Left ventricle myocardium inferior (tissue), 1 donor: ENCODE measurements at places on chromosomes 12 and 14. TPM values are rescaled to one million over a fixed set of nuclear protein-coding genes. Genes with fewer than 3 reads are reported as not detected.
A peak's percentile ranks its signal among the peaks of the same experiment; 100 is the strongest.

DNA sequence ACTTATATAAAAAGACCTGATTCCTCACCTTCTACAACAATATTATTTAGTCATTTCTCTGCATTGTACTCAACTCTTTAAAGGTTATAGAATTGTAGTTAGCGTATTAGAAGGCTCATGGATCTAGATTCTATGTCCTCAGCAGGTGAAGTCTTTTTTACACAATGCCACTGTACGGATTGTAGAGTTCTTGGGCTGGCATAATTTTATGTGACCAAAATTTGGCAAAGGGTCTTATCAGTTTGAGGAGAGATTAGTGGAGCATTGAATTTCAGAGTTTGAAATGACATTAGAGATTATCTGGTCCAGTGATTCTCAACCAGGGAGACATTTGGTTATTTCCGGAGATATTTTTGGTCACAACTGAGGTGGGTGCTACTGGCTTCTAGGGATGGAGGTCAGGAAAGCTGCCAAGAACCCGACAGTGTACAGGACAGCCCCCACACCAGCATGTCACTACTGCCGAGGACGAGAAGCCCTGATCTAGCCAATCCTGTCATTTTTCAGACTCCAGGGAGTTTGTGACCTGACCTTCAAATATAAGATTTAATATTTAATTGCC is 63.9 kb downstream of the BICD1 start:
- DNase-seq, result no peak
- no peak overlapping the region for H3K4me3 ChIP-seq
- no peaks in the 10 kb centered on the region for H3K36me3 ChIP-seq

DNA sequence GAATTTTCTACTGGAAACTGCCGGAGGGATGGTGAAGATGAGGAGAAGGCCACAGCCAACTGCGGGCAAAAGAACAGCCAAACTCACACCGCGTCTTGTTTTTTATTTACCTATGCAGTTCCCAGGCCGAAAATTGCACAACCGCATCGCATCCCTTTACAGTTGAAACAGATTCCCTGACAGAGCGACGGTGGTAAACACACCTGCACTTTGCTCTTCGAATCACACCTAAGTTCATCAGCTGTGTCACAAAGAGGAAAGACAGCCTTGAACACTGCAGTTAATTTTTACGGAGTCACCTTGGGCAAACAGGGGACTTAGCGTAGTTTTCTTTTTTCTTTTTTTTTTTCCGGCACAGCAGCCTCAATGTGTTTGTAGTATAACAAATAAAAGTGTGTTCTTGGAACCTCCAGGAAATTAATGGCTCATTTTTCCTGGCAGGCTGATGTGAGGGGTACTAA is 272.0 kb upstream of the DIO3 start:
- no peak for DNase-seq
- peaks cover 56% of the 10 kb centered on the region for H3K27me3 ChIP-seq
- no peak overlapping the region for H3K27ac ChIP-seq
- H3K4me1 ChIP-seq, result no peaks in the 10 kb centered on the region

Gene HSPB8
- total RNA-seq, result 512 TPM

- no peak overlapping the region for H3K4me3 ChIP-seq
- H3K36me3 ChIP-seq, result peaks cover 11% of the 10 kb centered on the region
- peaks cover 86% of the 10 kb centered on the region for H3K4me1 ChIP-seq
These were observed 42.1 kb downstream of the TMTC1 start for GRCh38 chr12:29741342-29742241.

GRCh38 chr12:79423560-79423959 is 267.2 kb downstream of the PAWR start:
- DNase-seq, result no peak
- H3K27ac ChIP-seq, result no peak overlapping the region
- peaks cover 7% of the 10 kb centered on the region for H3K4me1 ChIP-seq
- H3K4me3 ChIP-seq, result no peak overlapping the region
- H3K27me3 ChIP-seq, result no peaks in the 10 kb centered on the region
- no peaks in the 10 kb centered on the region for H3K36me3 ChIP-seq

GRCh38 chr12:73514672-73515071 is 1023.0 kb upstream of the ATXN7L3B start:
- no peak for DNase-seq
- H3K36me3 ChIP-seq, result no peaks in the 10 kb centered on the region
- H3K27ac ChIP-seq, result no peak overlapping the region
- H3K4me1 ChIP-seq, result no peaks in the 10 kb centered on the region
- no peak overlapping the region for H3K4me3 ChIP-seq

DNA sequence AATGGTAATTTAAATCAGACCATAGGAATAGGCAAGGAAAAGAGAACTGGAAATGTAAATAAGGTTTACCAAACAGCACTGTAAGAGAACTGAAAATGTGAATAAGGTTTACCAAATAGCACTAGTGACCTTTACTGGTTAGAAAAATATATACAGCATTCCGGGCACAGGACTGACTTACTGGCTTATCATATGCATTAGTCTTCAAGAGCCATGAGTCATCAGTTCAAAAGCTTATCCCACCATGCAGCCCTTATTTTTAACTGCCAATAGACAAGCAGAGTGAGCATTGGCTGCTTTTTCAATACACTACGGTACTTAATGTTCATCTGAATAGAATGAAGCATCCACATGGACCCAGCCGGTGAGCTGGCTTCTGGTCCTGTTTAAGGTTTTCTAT is 13.0 kb upstream of the NELL2 start:
- no peaks in the 10 kb centered on the region for H3K4me1 ChIP-seq
- no peak overlapping the region for H3K27ac ChIP-seq

DNA sequence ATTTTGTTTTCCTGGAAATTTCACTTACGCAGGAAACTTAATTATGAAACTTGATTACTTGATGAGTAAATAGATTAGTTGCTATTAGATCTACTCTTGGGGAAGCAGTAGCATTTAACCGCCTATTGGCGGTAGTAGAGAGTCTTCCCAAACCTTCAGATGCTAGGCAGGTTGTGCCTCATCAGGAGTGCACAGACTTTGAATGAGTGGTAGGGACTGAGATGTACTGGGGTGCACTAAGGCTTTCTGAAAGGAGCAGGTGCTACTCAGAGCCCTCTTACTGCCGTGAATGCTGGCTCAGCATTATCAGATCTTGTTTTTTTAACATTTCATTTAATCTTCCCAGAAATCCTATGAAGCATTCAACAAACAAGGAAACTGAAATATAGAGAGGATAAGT is 7.7 kb downstream of the GATC start:
- peaks cover 78% of the 10 kb centered on the region for H3K36me3 ChIP-seq
- no peak overlapping the region for H3K4me3 ChIP-seq
- no peak overlapping the region for H3K27ac ChIP-seq
- H3K27me3 ChIP-seq, result no peaks in the 10 kb centered on the region
- H3K4me1 ChIP-seq, result peaks cover 4% of the 10 kb centered on the region

DNA sequence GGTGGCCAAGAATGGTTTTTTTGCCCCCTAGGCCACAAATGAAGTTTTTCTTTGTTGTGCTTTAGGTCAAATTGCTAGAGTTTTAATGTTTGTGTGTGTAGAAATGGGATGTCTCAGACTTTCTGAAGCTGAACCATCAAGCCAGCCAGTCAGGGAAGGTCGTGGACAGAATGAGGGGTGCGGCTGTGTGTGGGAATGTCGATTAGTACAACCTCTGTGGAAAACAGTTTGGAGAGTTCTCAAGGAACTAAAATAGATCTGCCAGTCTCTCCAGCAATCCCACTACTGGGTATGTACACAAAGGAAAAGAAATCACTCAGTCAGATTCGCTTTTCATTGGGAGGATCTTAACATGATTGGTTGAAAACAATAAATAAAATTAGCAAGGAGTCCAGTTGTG is 44.5 kb downstream of the ACACB start:
- H3K4me1 ChIP-seq, result peaks cover 83% of the 10 kb centered on the region
- H3K36me3 ChIP-seq, result peaks cover 11% of the 10 kb centered on the region
- H3K27me3 ChIP-seq, result no peaks in the 10 kb centered on the region
- peak overlapping the region; percentile 4 for H3K4me3 ChIP-seq
- DNase-seq, result no peak

DNA sequence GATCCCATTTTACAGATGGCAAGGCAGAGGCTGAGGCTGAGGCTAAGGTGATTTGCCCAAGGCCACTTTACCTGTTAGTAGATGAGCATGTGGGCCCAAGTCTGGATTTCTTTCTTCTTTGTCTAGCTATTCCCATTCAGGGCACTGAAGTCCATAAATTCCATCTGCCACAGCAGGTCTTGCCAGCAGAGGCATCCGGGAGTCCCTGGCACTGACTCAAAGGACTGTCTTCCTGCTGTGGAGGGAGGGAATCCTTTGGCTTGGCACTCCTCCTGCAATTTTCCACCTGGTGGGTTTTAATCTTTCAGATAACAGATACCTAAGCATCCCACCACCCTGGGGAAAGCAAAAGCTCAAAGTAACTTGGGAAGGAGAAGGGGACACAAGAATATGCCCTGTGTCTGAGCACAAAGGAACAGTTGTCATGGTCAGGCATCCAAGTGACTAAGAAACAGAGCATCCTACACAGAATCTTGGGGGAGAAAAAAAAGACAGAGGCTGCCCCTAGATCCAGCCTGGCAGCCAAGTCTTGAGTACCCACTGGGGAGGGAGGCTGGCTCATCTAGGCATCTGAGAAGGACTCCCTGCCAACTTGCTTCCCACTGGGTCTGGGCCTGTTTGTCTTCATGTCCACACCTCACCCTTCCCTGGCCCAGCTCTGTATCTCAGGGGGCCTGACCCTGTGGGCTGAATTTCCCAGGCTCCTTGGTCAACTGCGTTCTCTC is 35.6 kb upstream of the CMKLR1 start:
- H3K27me3 ChIP-seq, result no peaks in the 10 kb centered on the region
- no peak overlapping the region for H3K27ac ChIP-seq
- DNase-seq, result no peak

Gene PSEN1
- total RNA-seq, result 25.2 TPM

DNA sequence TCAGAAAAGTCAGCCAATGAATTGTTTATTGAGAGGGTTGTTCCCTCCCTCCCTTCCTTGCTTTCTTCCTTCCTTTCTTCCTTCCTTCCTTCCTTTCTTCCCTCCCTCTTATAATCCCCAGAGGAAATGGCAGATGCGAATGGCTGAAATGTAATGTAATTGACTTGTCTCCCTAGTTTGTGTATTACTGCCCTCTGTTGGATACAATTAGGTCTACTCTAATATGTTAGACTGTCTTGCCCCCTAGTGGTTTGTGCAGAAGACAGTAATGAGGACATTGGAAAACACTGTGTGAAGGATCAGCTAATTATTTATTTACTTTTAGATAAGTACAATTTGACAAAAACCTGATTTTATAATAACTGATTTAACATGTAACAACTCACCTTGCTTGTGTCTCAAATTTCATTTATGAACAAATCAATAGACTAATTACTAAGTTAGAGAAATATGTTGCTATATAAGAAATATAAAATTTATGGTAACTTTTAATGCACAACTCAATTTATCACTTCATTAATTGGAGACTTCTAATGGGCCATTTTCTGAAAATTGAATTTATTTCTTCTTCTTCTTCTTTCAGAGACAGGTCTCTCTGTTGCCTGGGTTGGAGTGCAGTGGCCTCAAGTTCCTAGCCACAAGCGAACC is 229.8 kb upstream of the LRIG3 start:
- H3K4me1 ChIP-seq, result no peaks in the 10 kb centered on the region
- no peak overlapping the region for H3K4me3 ChIP-seq
- no peaks in the 10 kb centered on the region for H3K36me3 ChIP-seq
- no peak for DNase-seq
- H3K27me3 ChIP-seq, result no peaks in the 10 kb centered on the region

- DNase-seq, result no peak
- no peaks in the 10 kb centered on the region for H3K36me3 ChIP-seq
These were observed 26.6 kb downstream of the ASCL4 start for GRCh38 chr12:107801150-107801549.

DNA sequence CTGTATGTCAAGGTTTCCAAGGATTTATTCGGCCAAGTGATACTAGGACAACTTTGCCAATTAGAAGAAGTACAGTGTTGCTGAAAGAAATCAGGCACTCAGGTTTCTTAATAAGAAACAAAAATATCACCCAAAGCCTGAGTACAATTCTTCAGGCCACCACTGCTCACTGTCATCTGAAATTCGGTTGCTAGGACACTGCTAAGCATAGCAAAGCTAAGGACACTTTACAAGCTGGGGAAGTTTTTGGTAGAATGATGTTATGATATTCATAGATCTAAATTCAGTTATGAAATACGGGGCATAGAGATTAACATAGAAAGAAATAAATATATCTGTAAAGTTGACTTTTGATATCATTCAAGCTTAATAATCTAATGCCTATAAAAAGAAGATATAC is 505.1 kb downstream of the NELL2 start:
- H3K27me3 ChIP-seq, result no peaks in the 10 kb centered on the region
- no peak overlapping the region for H3K4me3 ChIP-seq

Gene BLOC1S1
- 109 TPM for total RNA-seq

DNA sequence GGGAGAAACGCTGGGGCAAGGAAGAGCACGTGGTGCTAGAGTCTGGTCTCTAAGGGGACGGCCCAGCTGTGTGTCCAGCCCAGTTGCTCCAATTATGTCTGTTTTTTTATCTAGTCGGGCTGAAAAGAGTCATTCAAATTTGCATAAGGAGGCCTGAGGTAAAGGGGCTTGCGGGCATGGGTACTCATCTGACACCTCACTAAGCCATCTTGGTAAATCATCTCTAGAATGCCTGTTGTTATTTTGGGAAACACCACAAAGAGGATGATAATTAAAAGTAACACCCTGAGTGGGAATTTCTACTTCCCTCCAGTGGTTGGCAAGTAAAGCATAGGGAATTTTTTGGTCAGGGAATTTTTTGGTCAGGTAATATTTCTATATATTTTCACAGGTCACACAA is 196.1 kb upstream of the ALG10B start:
- H3K36me3 ChIP-seq, result no peaks in the 10 kb centered on the region
- H3K27ac ChIP-seq, result no peak overlapping the region
- no peaks in the 10 kb centered on the region for H3K4me1 ChIP-seq
